ENCODE measurements at places on chromosomes 3 and 15.

DNA sequence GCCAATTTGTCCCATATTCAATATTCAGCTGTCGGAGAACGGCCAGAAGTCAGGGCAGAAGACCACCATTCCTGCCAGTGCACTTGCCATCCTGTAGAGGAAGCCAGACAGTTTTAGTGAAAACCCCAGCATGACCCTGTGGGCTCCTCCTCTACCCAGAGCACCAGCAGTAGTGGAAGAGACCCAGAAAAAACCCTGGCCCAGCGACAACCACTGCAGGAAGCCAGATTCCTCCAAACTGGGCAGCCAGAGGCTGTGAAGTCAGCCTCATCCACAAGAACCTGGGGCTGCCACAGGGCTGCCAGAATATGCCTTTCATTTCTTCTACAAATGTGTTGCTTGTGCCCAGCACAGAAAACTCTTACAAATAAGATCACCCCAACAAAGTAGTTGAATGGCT is 67.3 kb downstream of the HMCES start:
- no peak for DNase-seq

- DNase-seq = no peak
Measured at GRCh38 chr3:164200053-164200823, 878.1 kb downstream of the SI start.

- no peak for DNase-seq
Measured at GRCh38 chr15:65752151-65752700, 39.9 kb downstream of the DENND4A start.

DNA sequence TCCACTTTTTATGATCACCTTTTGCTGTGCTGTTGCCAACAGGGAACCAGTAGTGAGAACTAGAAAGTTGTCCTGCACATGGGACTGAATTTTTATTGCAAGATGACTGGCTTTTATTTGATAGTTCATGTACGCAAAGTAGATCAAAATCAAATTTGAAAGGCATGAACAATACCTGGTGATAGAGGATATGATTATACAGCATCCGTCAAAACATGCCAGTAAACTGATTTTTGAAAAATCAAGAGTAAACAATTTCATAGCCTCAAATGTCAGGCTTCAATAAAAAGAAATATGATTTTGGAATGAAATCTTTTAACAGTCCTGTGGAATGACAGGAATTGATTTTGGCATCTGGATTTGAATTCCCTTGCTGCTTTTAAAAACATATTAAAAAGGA is 219.6 kb upstream of the LRRN1 start:
- no peak for DNase-seq

- DNase-seq = no peak
Measured at GRCh38 chr3:45773714-45774449, 22.5 kb downstream of the SLC6A20 start.
